ENCODE measurements at places on chromosomes 3 and 15.

GRCh38 chr3:138418601-138419206, 15.7 kb upstream of the ESYT3 start:
- no peak for DNase-seq

DNA sequence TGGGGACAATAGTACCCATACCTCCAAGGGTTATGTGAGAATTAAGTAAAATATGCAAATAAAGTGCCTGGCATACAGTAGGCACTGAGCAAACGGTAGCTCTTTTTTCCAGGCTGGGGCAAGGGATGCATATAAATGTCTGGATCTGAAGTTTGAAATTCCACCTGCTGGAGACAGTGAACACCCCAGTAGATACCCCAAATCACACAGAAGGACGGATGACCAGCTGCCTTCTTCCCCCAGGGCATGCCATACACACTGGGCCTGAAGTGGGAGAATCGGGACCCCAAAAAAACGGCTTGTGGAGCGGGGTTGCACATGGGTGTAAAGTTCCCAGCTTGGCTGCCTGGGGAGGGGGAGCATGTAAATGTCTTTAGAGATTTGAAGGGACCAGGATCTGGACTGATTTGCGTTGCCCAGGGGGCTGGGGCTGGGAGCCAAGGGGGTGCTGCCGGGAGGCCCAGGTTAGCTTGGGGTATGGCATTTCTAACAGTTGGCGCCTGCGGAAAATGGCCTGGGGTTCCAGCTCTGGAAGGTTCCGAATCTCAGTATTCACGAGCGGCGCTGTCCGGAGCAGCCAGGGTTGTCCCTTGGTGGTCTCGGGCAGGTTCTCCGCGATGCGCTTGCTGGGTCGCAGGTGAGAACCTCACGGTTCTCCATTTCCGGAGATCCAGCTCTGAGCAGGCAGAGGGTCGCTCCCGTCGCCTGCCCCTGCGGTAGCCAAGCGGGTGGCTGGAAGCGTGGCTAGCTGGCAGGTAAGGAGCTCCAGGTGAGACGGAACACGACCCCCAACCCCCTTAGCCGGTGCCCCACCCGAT, 42.6 kb upstream of the POLG start:
- no peak for DNase-seq

- no peak for DNase-seq
Measured at GRCh38 chr3:112671930-112672715, 31.2 kb upstream of the CCDC80 start.

DNA sequence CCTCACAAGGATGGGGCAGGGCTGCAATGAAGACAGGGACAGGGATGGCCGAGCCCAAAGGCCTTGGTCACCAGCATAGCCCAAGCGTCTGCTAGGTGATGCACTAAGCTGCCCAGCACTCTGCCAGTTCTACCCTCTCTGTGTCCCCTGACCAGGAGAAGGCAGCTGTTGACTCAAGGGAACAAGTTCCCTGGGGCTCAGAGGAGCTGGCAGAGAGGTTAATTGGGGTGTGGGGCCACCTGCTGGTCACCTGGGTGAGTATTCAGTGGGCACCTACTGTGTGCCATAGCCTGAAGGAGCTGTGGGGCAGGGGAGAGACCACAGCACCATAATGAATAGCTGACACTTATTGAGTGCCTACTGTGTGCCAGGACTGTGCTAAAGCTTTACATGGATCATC, 22.0 kb upstream of the DOCK3 start:
- peak; percentile 29 for DNase-seq

DNA sequence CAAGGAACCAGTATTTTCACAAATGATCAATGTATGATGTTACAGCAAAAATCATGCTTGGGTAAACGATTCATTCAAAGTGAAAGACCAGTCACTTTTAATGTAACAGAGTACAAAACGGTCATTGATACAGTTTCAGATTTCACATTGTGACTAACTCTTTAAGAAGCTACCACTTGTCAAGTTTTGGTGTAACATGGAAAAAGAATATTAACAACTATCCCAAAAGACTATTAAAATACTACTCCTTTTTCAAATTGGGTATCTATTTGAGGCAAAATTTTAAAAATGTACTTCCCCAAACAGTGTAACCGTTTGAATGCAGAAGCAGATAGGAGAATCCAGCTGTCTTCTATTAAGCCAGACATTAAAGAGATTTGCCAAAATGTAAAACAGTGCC, 31.7 kb downstream of the AKAP13 start:
- DNase-seq: no peak

- DNase-seq: no peak
Measured at GRCh38 chr15:35626571-35627318, 80.8 kb upstream of the DPH6 start.

GRCh38 chr3:102142379-102143060, 292.3 kb upstream of the ZPLD1 start:
- DNase-seq: no peak

DNA sequence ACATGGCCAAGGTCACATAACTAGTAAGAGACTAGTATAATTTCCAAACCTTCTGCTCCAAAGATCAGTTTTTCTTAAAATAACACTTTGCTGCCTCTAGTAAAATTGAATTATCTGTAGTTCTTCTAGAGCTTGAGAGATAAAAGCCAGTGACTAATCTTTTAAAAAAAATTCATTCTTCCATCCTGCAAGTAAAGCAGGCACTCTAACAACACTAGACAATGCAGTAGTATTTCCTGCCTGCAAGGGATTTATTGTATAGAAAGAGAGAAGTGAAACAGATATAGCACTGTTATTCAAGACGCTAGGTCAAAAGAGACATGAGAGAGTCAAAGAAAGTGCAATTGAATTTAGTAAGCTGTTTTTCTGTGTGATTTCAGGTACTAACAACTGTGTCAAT, 159.5 kb upstream of the TBC1D5 start:
- no peak for DNase-seq

DNA sequence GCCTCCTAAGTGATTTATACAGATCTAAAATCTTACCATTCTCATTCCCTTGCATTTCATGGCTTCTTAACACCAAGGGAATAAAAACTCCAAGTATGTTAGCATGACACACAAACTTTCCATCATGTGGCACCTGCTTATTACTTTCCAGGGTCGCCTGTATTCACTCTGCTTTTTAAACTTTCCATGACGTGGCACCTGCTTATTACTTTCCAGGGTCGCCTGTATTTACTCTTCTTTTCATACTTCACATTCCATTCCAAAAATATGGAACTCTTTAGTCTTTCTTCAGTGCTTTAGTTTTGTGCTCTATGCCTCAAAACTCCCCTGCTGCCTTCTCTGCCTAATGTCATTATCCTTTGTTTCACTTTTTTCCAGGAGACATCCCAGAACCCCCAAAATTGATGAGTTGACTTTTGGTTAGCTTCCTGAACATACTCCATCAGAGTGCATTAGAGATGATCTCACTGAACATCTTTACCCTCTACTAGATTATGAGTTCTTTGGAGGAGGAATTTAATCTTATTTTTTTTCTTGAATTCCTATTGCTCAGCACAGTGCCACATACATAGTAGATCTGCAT, 47.0 kb downstream of the CALML4 start:
- no peak for DNase-seq

GRCh38 chr3:177831361-177831760, 634.1 kb upstream of the TBL1XR1 start:
- DNase-seq: no peak

- DNase-seq: no peak
Measured at GRCh38 chr3:105957722-105958121, 88.9 kb upstream of the CBLB start.

DNA sequence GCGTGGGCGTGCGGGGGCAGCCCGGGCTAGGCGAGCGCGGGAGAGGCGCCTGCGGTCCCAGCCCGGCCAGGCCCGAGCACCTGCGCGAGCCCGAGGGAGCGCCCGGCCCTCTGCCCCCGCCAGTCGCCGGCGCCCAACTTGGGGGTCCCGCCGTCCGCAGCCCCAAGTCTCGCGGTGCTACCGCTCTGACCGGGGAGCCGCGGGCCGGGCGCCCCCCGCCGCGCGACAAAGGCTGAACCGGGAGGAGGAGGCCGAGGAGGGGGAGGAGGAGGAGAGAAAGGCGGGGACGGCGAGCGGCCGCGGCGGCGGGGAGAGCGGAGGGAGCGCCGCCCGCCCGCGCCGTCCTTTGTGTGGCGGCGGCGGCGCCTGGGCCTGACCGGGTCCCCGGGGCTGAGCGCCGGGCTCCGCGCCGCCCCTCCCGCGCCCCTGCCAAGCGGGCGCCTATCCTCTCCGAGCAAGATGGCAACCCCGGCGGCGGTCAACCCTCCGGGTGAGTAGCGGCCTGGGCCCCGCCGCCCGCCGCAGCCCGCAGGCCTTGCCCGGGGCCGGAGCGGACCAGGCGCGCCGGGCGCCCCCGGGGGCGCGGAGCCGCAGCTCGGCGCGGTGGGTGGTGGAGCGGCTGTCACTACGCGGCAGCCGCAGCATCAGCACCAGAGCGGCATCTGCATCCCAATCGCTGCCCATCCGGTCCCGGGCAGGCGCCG, at the start of gene ARNT2:
Gene ARNT2, plus strand, starts transcription at position 326 of the 704 bp plus-strand sequence. Its CDS starts 134 bp downstream, at position 460.
- DNase-seq: no peak

- peak; percentile 51 for DNase-seq
Measured at GRCh38 chr3:160413613-160414248, 14.3 kb downstream of the SMC4 start.

DNA sequence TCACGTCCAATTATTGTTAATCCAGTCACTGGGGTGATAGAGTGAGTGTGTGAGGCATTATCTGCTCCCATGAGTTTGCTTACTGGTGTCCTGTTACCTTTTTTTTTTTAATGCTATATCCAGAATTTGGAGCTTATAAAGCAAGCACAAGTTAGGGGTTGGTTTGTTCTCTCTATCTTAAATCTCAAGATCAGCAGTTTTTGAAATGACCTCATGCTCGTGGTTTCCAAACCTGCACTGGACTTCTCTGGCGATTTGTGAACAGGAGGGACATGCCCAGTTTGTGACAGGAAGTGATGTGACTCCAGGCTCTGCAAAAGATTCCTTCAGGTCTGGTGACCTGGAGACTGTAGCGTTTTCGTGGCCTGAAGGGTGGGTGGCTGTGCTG, 25.6 kb downstream of the XYLB start:
- no peak for DNase-seq

DNA sequence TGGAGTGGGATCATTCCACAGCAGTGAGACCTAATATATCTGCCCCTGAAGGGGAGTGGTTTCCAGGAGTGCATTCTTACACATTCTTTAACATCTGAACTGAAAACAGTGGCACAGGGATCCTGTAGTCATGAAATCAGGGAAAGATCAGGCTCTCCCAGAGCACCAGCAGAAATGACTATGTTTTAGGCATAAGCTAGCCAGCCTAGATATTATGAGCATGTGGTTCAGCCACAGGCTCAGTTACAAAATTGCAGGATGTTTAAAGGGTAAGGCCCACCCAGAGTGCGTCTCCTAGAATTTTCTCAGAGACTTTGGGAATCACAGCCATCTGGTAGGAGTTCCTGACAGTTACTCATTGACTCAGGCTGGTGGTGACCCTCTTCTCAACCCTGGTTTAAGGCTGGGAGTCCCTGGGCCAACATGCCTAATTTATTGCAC, 20.9 kb downstream of the FSTL1 start:
- DNase-seq: no peak

All from stimulated activated CD4-positive, alpha-beta T cell treated with anti-CD3 and anti-CD28 coated beads, TNF-alpha, amount 100 ng/mL, for 4 hours (primary cell).